ENCODE measurements at places on chromosomes 5 and 9. TPM values are rescaled to one million over a fixed set of nuclear protein-coding genes. Genes with fewer than 3 reads are reported as not detected.

LTC4S gene
- 2.4 TPM for total RNA-seq

PTGDS gene
- not detected for total RNA-seq

DNA sequence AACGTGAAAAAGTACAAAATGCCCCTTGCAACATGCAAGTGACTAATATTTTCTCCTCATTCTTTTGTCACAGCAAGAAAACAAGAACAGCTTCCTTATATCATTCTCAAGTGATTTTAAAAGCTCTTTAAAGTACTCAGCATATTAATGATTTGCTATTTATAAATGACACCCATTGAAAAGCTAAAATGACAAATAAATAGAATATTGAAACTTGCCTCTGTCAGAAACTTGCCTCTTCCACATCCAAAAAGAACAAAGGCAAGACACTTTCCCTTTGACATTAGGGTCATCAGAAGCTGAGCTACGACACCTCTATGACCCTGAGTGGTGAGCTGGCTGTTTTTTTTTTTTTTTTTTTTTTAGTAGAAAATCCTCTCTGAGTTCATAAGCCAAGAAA lies 339.6 kb upstream of the ITGA1 start:
- no peaks in the 10 kb centered on the region for H3K27me3 ChIP-seq
- peak overlapping the region; percentile 36 for H3K27ac ChIP-seq
- peaks cover 4% of the 10 kb centered on the region for H3K36me3 ChIP-seq
- DNase-seq, result no peak
- peak overlapping the region; percentile 39 for H3K4me3 ChIP-seq
- peaks cover 52% of the 10 kb centered on the region for H3K4me1 ChIP-seq

- H3K36me3 ChIP-seq, result no peaks in the 10 kb centered on the region
- no peak overlapping the region for H3K4me3 ChIP-seq
- H3K27ac ChIP-seq, result no peak overlapping the region
- no peaks in the 10 kb centered on the region for H3K27me3 ChIP-seq
- no peak for DNase-seq
These were observed 21.3 kb upstream of the MEGF9 start for GRCh38 chr9:120735415-120736126.

BTNL8 gene
- total RNA-seq, result not detected

- H3K4me1 ChIP-seq, result peaks cover 38% of the 10 kb centered on the region
- peak overlapping the region; percentile 79 for H3K27ac ChIP-seq
- no peak for DNase-seq
- no peaks in the 10 kb centered on the region for H3K27me3 ChIP-seq
- peak overlapping the region; percentile 21 for H3K4me3 ChIP-seq
- H3K36me3 ChIP-seq, result no peaks in the 10 kb centered on the region
These were observed 197.6 kb downstream of the KDM4C start for GRCh38 chr9:6955251-6955921.

GRCh38 chr5:178385496-178385890 lies 152.9 kb upstream of the PHYKPL start:
- no peaks in the 10 kb centered on the region for H3K36me3 ChIP-seq
- no peak for DNase-seq
- H3K4me1 ChIP-seq, result peaks cover 54% of the 10 kb centered on the region
- no peaks in the 10 kb centered on the region for H3K27me3 ChIP-seq
- H3K4me3 ChIP-seq, result no peak overlapping the region
- peak overlapping the region; percentile 85 for H3K27ac ChIP-seq
